ENCODE measurements at places on chromosomes 4 and X.

GRCh38 chr4:10722957-10723356 lies 38.4 kb upstream of the CLNK start:
- no peak for DNase-seq

GRCh38 chr4:106369456-106370060 lies 980 bp upstream of the GIMD1 start:
- DNase-seq = peak; percentile 50

GRCh38 chr4:158018221-158018830 lies 154.5 kb downstream of the GASK1B start:
- DNase-seq = no peak

DNA sequence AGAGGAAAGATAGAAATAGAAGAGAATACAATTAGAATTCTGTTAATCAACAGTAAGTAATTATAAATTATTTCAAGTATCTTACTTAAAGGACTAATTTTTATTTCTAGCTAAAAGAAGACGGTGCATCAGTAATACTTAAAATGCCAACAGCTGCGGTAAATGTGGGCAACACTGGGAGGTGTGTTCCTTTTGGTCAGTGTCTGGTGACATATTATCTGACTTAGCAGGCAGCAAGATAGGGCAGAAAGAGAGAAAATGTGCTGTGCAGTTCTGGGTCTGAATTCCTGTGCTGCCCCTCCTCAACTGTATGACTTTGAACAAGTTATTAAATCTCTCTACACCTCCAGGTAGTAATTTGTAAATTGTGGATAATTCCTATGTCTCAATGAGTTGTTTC lies 120.6 kb downstream of the ZNF827 start:
- DNase-seq = no peak

- DNase-seq = peak; percentile 88
These were observed 132.2 kb upstream of the KIT start for GRCh38 chr4:54525602-54526001.

DNA sequence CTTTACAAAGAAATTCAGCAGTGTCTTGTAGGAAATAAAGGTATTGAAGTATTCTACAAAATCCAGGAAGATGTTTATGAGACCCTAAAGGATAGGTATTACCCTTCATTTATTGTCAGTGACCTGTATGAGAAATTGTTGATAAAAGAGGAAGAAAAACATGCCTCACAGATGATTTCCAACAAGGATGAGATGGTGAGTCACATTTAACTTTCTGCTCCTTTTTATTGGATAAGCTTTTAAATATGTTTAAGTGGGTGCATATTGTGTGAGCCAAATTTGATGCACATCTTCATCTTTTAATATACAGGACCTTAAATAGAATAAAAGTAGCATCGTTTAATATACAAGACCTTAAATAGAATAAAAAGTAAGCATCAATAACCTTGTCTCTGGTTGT lies 72.1 kb downstream of the LRP2BP start:
- no peak for DNase-seq

GRCh38 chr4:143207555-143207954 lies 22.8 kb downstream of the USP38 start:
- peak; percentile 16 for DNase-seq

DNA sequence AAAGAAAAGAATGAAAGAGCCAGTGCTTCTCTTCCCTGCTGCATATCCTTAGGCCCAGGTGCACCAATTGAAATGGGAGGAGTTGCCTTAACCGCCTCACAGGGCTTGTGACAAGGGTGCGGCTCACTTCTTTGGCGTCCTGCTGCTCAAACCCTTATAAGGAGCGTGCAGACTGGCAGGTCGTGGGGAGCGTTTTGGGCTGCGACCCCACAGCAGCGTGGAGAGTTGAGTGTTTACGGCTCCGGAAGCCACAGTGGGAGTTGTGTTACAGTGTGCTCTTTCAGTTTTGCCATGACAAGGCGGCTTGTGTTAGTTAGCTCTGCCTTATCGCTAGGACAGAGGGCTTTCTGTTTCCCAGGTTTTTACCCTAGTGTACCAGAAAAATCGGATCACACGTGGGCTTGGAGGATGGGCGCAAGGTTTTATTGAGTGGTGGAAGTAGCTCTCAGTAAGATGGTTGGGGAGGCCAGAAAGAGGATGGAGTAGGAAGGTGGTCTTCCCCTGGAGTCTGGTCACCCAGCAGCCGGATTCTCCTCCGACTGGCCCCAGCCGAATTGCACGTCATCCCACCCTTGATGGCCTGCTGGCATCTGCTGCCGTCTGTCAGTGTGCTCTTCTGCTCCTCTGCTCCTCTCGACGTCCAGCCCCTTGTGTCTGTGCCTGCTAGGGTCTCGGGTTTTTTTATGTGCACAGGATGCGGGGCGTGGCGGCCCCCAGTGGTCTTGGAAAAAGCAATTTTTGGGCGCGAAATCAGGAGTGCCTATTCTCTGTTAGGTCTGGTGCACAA lies 718.9 kb downstream of the ARAP2 start:
- DNase-seq = no peak

DNA sequence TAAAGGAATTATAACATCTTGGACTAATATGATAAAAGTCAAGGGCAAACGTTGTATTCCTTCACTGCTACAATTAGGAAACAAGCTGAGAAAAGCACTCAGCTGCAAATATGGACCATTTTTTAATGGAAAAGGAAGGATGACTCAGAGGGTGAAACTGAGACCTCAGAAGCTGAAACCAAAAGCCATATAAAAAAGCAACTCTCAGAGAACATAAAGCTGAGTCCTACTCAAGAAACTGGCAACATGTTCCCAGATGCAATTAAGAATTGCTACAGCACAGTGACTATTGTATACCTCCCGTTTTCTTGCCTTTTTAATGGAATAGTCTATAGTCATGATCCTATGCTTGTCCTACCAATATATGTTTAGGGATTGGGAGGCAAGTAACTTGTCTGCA lies 1106.4 kb upstream of the INTU start:
- DNase-seq = no peak

- no peak for DNase-seq
These were observed 10.9 kb upstream of the MAN2B2 start for GRCh38 chr4:6563935-6564645.

- DNase-seq = no peak
These were observed 10.9 kb downstream of the PPP2R2C start for GRCh38 chr4:6461301-6462165.

GRCh38 chrX:23742174-23742696 lies 841 bp downstream of the ACOT9 start:
- DNase-seq = peak; percentile 59

DNA sequence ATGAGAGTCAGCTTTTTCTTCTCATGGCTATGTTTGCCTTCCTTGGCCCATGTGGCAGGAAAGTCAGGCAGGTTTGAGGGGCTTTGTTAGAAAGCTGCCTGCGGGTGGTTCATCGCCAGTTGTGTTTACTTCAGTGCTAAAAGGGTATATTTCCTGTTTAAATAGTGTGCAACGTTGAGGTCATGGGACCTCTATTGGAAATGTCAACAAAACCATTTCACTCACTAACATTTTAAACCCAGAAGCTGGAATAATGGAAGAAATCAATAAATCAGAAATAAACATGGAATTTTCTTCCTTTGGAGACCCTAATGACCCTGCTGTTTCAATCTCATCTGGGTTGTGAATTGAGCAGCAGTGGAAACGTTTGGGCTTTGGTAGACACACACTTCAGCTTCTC lies 185.8 kb downstream of the ANKRD50 start:
- DNase-seq = no peak

- DNase-seq = no peak
These were observed 50.4 kb upstream of the KDR start for GRCh38 chr4:55175779-55176231.

- DNase-seq = peak; percentile 5
These were observed 75.1 kb downstream of the GAB1 start for GRCh38 chr4:143411527-143412419.

DNA sequence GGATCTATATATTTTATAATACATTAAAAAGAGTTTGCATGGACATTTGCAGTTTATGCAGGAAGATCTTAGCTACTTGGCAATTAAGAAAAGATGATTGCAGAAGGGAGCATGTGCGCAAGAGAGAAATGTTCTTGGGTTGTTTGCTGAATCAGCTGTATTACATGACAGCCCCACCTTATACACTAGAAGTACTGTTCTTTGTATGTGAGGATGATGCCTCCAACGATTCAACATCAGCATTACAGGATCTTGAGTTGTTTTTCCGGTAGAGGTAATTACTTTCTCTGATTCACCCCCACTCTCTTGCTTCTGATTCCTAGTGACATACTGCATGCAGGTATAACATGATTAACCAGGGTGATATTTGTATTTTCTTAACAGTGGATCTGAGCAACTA lies 140.8 kb downstream of the PCDH7 start:
- peak; percentile 79 for DNase-seq

DNA sequence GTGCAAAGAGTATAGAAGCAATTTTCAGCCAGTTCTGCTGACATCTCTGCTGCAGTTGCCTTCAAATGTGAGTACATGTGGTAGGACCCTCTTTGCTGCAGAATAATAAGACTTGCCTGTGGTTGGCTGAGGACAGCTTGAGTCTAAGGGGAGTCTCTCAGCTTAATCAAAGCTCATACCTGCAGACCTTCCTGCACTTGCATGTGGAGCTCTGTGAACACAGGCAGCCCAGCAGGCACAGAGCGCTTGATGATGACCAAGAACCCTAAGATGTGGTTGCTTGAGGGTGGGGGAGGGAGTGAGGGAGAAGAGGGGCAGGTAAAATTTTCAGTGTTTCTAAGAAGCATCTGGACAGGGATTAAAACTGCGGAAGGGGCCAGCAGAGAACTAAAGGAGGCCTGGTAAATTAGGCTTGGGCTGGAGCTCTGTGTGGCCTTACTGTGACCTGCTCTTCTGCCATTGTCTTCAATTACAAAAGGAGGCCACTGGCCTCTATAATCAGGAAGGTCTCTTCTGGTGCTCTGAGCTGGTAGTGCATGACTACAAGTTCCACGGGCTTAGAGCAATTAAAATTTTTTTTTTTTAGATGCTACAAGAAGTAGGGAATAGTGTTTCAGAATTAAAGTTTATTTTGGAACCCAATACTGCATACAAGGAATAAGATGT lies 59.9 kb upstream of the CHRNA9 start:
- DNase-seq = no peak

- DNase-seq = no peak
These were observed 2.9 kb downstream of the PAK3 start for GRCh38 chrX:111098874-111099273.

DNA sequence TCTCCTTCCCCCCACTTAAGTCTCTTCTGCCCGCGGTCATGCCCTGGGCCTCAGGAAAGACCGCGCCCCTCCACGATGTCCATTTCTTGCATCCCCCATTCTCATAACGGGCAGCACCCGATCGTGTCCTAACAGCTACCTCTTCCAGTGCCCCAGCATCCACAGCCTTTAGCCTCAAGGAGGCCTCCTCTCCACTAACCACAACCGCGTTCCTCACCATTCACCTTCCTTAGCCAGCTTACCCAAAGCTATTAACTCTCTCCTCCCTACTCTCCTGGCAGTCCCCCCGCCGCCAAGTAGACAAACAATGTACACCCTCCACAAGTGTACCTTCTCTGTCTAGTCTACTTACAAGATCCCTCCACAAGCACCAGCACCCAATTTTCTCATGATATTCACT lies 58.6 kb upstream of the PAGE5 start:
- peak; percentile 22 for DNase-seq
